ENCODE measurements at places on chromosomes 12 and 14.

- no peak for DNase-seq
Observed at GRCh38 chr14:64279704-64280668, 14.2 kb downstream of the ESR2 start.

- peak; percentile 44 for DNase-seq
Observed at GRCh38 chr12:103877934-103878510, 37.0 kb upstream of the NT5DC3 start.

DNA sequence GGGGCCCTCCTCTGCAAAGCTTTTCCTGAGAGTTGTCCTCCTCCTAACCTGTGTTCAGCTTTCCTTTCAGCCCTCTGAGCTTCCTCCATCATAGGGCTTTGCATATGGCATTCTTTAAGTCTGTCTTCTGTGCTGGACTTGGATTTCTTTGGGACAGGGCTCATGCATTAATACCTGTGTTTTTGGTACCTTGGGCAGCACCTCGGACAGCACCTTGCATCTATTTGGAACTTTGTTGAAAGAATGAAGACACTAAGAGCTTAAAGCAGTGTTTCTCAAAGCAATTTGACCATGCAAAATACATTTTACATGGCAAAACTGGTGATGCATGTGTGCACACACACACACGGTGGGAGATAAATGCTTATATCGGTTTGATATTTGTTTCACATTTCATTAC is 115.0 kb upstream of the SRRM4 start:
- no peak for DNase-seq

GRCh38 chr12:109020796-109021380 is at the start of gene SVOP:
TSS of gene SVOP (minus strand) at chr12:109021068. CDS start at chr12:109020868, 200 bp downstream.
- DNase-seq, result peak; percentile 87

DNA sequence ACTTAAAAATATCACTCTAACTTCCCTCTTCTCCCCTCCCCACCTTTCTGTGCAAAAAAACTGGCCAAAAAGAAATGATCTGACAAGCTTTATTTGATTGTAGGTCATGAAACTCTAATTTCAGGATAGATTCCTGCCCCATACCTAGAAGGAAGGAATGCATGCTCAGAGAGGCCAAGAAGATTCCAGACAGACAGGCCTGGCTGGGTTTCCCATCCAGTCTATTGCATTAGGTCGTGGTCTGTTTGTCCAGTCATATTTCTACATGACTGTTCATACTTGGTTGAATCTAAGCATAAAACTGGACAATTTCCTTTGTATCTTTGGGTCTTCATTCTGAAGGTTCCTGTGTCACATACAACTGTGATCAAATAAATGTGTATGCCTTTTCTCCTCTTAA is 20.0 kb upstream of the SLC15A5 start:
- no peak for DNase-seq

DNA sequence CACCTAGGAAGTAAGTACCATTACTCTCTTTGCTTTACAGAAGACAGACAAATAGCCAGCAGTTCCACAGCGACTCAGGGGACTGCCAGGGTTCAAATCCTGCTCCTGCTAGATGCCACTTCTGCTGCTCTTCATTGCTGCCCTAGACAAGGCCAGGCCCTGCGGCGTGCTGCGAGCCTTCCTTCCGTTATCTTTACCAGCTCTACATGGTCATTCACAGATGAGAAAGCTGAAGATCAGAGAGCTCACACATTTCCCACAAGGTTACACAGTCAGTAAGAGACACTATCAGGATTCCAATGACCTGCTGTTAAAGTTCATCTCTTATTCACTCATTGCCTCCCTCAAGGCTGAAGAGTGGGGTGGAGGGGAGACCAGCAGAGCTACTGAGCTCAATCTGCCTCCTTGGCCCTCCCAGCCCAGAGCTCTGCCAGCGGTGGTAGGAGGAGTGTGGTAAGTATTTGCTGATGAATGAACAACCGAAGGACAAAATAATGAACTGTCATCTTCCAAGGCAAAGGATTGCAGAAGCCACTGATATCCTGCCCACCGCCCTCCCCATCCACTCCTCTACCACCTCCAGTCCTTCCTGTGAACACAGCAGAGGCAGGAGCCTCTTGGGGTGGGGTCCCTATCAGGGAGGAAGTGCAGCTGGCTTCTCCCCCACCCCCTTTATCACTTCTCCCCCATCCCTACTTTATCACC is 14.6 kb upstream of the HDAC7 start:
- no peak for DNase-seq

GRCh38 chr12:53174881-53175491 is 5.5 kb upstream of the ZNF740 start:
- DNase-seq, result no peak

DNA sequence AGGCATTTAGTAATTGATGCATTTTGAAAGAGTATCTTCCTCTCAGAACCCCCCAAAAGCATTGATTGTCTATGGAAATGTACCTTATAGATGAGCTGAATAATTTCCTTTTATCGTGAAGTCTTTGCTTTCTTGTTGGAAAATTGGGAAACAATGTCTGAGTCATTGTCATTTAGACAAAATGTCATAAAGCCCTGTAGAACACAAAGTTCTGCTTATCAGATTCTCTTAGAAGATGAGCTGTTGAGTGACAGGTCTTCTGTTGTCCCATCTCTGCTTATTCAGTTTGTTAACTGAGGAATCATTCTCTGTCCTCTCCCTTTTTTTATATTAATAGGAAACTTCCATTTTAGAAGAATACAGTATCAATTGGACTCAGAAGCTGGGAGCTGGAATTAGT is 22.9 kb downstream of the MAPKAPK5 start:
- DNase-seq, result no peak

GRCh38 chr14:83356080-83356479 is 1822.4 kb upstream of the SEL1L start:
- DNase-seq, result no peak

GRCh38 chr12:68158432-68158831 is 1.1 kb downstream of the IFNG start:
- no peak for DNase-seq

DNA sequence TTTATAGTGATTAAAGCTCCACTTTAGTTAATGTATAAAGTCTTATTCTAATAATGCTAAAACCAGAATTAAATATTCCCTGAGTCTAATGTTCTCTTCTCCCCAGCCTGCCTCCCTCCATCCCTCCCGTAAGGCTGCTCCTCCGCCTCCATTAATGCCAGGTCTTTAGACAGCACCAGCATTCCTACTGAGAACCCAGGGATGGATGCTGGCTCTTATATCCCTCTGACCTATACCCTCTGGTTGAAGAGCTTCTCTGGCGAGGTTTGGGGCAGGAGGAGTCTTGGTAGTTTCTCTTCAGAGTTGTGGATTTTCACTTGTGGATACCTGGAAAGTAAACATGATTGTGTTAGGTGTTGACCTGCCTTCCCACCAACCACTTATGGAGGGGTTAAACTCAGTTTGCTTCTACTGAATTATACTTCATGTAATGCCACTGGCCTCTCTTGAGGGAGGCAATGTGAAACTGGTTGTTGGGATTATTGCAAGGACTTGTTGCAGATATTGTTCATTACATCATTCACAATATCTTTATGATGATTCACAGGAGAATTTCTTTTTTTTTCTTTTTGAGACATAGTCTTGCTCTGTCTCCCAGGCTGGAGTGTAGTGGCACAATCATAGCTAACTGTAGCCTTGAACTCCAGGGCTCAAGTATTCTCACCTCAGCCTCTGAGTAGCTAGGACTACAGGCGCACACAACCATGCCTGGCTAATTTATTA is 11.1 kb upstream of the SMAGP start:
- no peak for DNase-seq

GRCh38 chr12:93318720-93319522 is 58.8 kb upstream of the NUDT4 start:
- no peak for DNase-seq

DNA sequence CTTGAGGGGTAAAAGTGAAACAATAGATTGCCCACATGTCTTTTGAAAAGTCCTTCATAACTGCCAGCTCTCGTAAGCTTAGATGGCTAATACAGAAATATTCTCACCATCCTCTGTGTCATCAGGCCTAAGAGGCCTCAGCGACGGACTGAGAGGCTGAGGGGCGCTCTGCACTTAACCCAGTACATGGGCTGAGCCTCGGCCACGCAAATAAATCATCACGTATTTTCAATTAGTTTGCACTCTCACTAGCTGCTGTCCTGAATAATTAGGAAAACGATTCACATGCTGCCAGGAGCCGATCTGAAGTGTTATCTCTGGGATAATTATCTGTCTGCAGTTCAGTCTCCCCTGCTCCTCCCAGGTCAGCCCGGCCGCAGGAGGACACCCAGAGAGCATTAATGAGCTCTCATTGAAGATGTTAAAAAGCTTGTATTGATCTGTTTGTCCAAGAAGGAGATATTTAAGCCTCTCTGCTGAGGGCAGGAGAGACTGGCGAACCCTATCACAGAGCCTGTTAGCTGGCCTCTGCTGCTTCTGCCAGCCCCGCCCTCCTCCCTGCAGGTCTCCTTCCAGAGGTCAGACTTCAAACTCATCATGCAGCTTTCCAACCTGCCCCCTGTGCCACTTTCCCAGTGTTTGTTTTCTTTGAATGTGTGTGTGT is 1051.3 kb downstream of the VRK1 start:
- no peak for DNase-seq

GRCh38 chr12:80702889-80703805 is 4.3 kb upstream of the MYF6 start:
- DNase-seq, result no peak

DNA sequence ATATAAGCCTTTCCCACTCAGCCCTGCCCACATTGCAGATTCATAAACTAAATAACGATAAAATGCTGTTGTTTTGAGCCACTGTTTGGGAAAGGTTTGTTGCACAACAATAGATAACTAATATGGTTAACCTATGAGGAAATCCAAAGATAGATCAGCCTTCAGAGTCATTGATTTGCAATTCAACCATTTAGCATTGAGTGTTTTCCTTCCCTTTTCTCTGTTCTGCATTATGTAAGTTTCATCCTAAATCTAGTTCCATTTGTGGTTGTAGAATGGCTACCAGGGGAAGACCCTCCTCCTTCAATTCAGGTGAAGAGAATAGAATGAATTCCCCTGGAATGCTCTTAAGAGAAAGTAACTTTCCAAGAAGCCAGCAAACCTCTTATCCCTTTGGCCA is 19.6 kb downstream of the TC2N start:
- no peak for DNase-seq

DNA sequence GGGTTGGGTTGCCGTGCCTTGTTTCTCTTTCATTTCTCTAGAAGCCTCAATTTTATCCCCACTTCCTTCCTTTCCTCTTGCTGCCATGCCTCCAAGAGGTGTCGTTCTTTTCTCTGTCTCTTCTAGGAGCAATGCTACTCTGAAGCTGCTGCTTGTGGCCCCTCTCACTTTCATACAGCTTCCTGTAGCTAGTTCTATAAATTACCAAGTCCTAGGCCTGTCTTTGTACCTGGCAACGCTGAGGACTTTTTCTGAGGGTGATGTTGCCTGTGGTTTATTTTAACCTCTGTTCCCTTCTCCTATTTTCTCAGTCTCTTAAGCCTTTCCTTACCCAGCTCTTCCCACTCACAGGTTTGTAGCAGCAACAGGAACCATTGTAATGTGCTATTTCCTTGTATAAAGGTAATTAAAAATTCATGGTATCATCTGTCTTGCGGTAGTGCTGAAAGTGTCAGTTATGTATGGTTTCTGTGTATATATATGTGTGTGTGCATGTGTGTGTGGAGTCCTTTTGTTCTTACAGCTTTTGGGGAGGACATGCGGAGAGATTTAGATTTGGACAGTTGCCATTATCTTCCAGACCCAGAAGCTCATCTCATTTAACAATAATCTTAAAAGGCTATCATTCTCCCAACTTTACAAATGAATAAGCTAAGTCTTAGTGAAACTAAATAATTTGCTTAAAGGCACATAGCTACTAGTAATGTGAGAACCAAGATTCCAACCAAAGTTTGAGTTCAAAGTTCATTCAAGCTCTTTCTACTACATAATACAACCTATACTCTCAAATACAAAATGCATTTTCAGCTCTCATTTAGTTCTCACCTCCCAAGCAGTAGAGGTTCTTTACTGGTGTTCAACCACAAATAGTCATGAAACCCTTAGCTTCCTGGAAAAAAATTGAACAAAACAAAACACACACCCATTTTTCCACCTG is 43.8 kb downstream of the DDHD1 start:
- DNase-seq, result peak; percentile 37

DNA sequence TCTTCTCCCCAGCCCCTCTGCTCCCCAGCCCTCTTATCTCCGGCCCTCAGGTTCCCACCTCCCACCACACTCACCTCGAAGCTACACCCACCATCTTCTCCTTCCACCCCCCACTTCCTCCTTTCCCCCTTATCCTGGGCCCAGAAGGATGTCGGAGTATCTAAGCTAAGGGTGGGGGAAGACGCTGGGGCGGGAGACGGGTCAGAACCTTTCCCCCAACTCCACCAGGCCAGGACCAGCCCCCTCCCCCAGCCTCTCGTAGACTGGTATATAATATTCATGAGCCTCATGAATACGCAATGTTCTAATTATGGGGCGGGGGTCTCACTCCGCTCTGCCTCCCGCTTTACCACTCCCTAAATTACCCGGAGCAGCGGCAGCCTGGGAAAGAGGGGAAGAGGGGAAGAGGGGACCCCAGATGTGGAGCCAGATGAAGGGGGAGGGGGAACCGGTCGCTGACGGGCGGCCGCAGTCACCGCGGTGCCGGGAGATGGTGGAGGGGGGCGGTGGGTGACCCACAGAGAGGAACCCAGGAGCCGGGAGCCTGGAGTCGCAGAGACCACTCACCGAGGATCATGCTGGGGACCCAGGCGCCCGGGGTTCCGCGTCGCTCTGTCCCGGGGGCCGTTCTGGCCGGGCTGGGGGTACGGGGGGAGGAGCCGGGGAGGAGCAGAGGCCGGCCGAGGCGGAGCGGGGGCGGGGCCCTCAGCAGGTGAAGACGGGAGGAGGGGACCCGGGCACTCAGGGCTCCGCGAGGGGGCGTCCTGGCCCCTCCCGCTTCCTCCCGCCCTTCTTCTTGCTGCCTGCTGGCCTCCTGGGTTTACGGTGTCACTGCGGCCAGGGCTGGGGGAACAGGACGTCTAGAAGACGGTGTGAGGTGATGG is 6.4 kb upstream of the ZNF385A start:
- no peak for DNase-seq

DNA sequence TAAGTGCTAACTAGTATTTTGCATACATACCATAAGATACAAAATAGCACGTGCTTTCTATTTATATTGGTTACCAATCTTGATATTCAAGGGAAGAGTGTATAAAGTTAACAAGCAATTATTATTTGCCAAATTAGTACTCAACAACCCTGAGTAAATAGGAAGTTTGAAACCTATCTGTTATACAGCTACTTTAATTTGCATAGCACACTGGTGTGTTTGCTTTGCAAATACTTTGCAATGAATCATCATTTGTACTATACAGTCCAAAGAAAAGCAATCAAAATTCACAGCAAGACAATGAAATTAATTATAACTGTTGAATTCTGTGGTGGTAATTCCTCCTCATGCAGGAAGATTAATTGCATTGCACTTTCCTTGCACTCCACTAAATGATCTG is 469.1 kb downstream of the PRKD1 start:
- no peak for DNase-seq

Measured in left hindlimb (tissue), 1 donor.